ENCODE measurements at places on chromosomes 11 and 22. TPM values are rescaled to one million over a fixed set of nuclear protein-coding genes. Genes with fewer than 3 reads are reported as not detected.

Gene DNAJB7
- total RNA-seq: not detected

Gene TMEM121B
- 0.09 TPM for total RNA-seq

Gene LRP5
- total RNA-seq: 30.9 TPM

Gene APOL2
- total RNA-seq: 64.4 TPM

Gene CPT1A
- total RNA-seq: 28.7 TPM

Gene TRIM48
- not detected for total RNA-seq

Gene BLID
- not detected for total RNA-seq

Gene CNGA4
- total RNA-seq: not detected

Gene EFCAB6
- total RNA-seq: 0.91 TPM

Gene LRRC32
- total RNA-seq: 0.17 TPM

Gene SYT7
- total RNA-seq: 1.2 TPM

Gene BDNF
- total RNA-seq: 8.8 TPM

Gene GAB4
- not detected for total RNA-seq

Gene BIRC3
- total RNA-seq: 48.9 TPM

Gene SLCO2B1
- total RNA-seq: 2.9 TPM

Gene KCNJ11
- 3.7 TPM for total RNA-seq

Gene OMP
- total RNA-seq: not detected

Gene KRTAP5-7
- not detected for total RNA-seq

Gene GGTLC3
- total RNA-seq: not detected

Gene SOX6
- total RNA-seq: not detected

Gene MS4A15
- not detected for total RNA-seq

Gene RNF214
- 12.5 TPM for total RNA-seq

Gene GPHA2
- total RNA-seq: not detected

Gene MRGPRX3
- not detected for total RNA-seq

Gene OR4D5
- not detected for total RNA-seq

Gene UBQLNL
- not detected for total RNA-seq

Gene VSIG2
- total RNA-seq: not detected

Gene OR2D2
- total RNA-seq: not detected

Gene CARD16
- total RNA-seq: not detected
